ENCODE measurements at places on chromosomes 12 and 14.

DNA sequence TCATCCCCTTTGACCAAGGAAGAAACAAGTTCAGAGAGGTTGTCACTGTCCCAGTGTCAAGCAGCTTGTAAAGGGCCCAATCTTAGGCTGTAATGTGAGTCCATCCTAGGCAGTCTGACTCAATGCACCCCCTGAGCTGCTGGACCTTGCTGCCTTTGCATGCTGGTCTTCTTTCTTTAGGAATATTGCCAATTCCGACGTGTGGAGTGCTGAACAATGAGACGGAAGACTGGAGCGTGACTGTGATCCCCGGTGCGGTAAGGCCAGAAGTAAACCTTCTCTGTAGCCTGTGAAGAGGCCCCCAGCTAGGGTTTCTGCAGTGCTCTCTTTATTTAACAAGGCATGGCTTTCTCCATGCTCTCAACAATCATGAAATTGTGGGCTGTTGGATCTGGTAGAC, 963 bp downstream of the TCTN2 start:
- no peak for DNase-seq

DNA sequence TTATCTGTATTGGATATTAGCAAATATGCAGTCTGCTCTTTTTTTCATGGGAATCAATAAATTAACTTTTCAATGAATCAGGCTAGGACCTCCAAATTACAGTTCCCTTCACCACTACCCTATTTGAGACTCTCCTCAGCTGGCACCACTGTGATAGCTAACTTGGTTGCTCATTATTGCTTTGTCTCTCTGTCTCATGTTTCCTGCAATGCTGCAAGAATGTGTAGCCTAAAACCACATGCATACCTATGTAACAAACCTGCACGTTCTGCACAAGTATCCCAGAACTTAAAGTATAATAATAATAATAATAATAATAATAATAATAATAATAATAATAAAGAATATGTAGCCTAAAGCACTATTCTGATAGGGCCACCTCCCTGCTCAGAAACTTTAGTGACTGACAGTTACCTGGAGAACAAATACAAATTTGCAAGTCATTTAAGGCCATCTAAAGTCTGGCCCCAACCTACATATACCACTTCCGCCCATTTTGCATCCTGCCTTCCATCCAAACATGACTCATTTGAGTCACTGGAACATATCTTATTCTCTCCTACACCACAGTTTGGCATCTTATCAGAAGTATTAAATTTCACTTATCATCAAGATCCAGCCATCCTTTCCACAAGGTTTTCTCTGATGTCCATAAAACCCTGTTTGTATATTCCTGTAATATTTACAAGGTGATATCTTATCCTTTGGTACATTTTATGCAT, 215.1 kb downstream of the LRRK2 start:
- DNase-seq, result no peak

- no peak for DNase-seq
Measured at GRCh38 chr14:98785578-98785977, 486.4 kb downstream of the BCL11B start.

DNA sequence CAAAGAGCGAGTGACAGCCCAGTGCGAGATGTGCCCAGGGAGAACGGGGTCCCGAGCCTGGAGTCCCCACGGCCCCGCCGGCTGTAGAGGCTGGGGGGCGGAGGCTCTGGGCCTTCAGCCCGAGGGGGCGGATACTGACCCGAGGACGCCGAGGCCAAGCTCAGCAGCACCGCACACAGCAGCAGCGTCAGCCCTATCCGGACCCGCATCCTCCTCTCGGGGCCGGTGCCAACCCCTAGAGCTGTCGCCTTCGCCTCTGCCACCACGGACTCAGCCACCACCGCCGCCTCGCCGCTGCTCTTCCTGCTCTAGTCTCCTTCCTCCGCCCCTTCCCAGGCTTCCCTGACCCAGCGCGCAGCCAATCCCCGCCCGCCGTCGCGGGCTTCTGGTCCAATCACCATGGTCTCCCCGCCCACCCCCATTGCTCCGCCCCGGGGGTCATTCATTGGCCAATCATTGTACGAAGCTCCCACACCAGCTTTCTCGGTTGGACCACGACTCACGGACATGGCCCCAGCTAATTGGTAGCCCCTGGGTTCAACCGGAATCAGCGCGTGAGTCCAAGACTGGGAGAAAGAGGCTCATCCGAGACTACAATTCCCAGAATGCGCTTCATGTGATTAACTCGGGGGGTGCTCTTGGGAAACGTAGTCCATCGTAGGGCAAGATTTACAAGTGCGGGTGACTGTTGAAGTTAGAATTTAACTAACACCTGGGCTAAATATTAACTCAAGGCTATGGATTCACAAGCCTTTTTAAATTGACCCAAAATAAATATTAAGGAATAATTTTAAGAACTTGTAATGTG, at the start of gene SEL1L:
Gene SEL1L (minus strand): TSS at position 318 of the 808 bp plus-strand sequence. CDS start 109 bp downstream, at position 209.
- DNase-seq, result peak; percentile 96

Measured in stimulated activated CD4-positive, alpha-beta T cell treated with anti-CD3 and anti-CD28 coated beads, Interleukin-1b, Interleukin-23, amount 100 ng/mL, for 1 hour (primary cell).